ENCODE measurements at places on chromosomes 12 and 14.

- no peak for DNase-seq
These were observed 15.2 kb upstream of the CCT2 start for GRCh38 chr12:69570000-69570516.

- no peak for DNase-seq
These were observed 12.6 kb downstream of the USP44 start for GRCh38 chr12:95538656-95539055.

GRCh38 chr12:123363390-123363739 lies 1.3 kb downstream of the SBNO1 start:
- DNase-seq, result no peak

GRCh38 chr14:52730709-52731111 lies 744 bp downstream of the STYX start:
- DNase-seq, result no peak

DNA sequence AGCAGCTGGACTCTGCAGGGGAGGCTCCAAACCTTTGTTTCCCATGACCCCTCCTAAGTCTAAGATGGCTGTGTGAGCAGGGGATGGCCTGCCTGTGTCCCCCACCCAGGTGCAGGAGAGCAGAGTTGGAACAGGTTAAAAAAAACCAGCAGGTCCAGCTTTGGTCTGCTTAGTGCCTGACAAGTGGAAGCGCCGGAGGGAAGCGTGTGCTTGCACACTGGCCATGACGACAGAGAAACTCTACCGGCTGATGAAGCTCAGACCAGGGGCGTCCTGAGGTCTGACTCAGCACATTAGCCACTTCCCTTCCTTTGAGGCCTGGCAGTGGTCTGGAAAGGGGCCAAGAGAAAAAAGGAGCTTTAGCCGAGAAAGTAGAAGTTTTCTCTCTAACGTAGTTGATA lies 280.1 kb downstream of the VRK1 start:
- DNase-seq, result no peak

DNA sequence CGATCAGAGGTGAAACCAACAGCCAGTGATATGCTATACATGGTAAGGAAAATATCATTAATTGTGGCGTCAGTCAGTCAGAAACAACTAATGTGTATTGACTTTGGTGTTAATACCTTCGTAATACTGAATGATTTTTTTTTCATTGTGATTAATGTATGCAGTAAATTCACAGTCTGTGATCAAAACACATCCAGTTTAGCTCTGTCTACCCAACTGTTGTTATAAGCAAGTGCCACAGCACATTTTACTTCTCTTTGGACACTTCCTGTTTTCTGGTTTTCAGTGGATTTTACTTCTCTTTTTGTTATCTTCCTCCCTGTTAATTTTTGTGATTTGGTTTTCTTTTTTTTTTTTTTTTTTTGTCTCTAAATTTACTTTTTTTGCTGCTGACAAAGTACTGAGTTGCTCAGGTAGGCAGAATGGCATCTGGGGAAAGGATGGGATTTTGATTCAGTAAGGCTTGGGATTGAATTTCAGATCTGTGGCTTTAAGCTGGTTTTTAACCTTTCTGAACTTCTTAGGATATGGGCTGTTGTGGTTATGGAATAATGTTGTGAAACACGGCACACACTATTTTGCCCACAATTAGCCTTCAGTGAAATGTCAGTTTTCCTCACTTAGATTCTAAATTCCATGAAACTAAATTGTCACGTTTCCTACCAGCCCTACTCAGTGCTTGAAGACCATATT lies 604 bp downstream of the GLIPR1 start:
- DNase-seq, result no peak

- DNase-seq, result no peak
These were observed 163.2 kb upstream of the CCDC198 start for GRCh38 chr14:57656853-57657252.

DNA sequence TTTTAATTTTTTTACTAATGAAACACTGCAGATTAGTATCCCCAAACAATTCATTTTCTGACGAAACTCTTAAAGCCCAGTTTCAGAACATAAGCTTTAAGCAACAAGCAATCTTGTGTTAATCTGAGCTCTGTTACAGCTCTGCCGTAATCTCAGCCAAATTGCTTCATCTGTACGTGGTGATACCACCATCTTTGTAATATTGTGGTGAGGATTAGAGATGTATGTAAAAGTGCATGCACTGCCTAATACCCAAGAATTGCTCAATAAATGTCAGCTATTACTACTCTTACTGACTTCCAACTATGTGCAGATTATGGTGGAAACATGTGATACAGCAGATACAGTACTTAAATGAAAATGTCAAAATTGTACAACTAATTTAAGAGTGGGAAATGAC lies 1.8 kb downstream of the AKAP5 start:
- no peak for DNase-seq
